ENCODE measurements at places on chromosomes 3 and 15.

GRCh38 chr3:171260899-171261298 lies 199.3 kb downstream of the TNIK start:
- DNase-seq: no peak

- DNase-seq: no peak
These were observed 47.6 kb downstream of the PSMD6 start for GRCh38 chr3:63975723-63976122.

- no peak for DNase-seq
These were observed 110.4 kb upstream of the RORA start for GRCh38 chr15:61339516-61339915.

GRCh38 chr3:1091286-1091685 lies 1.5 kb upstream of the CNTN6 start:
- no peak for DNase-seq

DNA sequence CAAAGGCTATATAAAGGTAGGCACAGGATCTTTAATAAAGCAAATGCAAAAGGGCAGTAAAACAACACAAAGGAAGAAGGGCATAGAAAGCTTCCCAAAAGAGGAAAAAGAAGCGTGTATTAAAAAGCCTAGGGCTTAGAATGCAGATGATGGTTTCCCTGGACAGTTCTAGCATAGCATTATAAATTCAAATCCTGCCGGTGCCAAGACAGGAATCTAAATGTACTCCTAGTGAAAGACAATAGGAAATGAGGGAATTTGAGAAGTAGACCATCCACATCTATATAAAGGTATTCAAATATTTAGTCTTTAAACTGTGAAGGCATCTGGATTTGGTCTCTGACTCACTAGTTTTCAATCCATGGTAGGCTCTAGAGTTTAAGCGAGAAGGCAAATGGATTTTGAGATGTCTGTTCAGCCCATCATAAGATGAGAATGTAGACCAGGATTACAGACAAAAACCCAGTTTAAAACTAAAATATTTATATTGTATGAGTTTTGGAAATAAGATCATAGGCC lies 431.8 kb downstream of the TBL1XR1 start:
- DNase-seq: no peak

DNA sequence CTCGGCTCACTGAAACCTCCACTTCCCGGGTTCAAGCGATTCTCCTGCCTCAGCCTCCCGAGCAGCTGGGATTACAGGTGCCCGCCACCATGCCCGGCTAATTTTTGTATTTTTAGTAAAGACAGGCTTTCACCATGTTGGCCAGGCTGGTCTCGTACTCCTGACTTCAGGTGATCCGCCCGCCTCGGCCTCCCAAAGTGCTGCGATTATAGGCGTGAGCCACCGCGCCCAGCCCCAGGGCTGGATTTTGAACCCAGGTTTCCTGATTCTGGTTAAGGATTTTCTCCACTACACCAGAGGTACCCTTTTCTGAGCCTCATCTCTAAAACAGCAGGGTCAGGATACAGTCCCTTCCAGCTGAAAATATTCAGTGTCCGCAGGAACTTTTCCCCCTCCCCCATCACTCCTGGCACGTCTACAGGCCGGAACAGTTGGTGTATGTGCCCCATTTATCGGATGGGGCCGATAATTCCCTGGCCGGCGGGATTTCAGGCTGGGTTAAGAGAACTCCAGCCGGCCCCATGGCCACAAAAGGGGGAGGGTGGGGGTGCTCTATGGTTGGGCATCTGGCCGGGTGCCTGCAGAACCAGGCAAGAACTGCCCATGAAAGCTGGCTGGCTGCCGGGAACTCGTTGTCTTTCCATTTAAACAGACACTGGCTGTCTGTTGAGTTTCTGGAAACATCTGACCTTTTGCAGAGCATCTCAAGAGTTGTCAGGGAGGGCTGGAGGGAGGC lies 26.8 kb upstream of the SEMA4B start:
- DNase-seq: no peak

DNA sequence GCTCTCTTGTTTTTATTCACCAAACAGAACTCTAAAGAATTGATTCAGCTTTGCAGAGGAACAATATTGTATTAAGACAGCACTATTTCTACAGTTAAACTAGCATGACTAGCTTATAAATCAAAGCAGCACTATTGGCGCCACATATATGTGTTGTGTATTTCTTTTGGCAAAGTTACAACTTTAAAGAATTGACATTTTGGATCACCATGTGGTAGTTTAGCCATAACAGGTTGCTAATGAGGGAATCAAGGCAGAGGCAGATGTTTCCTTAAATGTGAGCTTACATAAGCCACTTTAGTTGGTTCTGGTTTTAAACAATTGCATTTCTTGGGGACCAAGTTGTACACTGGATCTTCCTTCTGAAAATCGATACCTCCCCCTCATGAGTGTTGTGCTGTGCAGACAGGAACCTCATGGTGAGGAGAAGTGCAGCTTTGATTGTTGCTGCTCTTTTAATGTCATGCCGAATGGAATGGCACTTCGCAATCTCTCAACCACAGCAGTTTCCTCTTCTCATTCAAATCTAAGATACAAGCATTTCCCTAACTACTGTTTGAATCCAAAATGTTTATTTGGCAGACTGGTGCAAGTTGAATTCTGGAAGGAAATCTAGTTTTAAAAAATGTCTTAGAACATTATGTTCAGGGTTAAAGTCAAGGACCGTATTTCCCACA lies 151.2 kb downstream of the MYRIP start:
- no peak for DNase-seq

DNA sequence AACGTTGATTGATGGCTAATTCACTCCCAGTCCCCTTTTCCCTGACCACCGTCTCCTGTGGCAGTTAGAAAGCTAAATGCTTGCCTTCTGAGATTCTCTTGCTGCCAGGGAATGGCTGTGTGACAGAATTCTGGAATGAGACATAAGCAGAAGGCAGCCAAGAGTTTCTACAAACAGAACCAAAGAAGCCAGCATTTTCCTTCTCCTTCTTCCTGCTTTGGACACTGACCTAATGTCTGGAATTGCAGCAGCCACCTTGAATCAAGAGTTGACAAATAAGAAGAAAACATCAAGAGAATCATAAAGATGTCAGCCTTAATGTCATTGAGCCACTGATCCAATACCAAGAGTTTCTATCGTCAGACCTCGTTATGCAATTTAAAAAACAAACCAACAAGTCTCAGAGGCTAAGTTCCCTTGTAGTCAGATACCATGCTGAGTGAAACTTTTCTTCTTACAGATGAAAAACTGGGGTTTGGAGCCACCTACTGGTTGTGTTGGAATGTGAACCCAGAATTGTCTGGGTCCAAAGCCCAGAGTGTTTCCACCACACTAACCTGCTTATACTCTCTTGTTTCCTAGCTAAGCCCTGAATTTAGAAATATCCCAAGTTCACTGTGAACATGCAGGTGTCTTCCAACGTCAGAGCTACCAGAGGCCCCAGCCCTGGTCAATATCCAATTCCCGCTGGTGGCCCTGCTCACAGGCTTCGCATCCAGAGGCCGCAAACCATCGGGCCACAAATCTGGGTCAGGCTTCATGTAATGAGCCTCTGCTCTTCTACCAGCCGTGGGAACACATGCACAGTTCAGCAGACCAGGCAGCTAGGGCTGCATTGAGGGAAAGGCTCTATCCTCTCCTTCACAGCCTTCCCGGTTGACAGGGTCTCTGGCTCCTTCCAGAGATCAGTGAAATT lies 42.5 kb downstream of the MCF2L2 start:
- no peak for DNase-seq

DNA sequence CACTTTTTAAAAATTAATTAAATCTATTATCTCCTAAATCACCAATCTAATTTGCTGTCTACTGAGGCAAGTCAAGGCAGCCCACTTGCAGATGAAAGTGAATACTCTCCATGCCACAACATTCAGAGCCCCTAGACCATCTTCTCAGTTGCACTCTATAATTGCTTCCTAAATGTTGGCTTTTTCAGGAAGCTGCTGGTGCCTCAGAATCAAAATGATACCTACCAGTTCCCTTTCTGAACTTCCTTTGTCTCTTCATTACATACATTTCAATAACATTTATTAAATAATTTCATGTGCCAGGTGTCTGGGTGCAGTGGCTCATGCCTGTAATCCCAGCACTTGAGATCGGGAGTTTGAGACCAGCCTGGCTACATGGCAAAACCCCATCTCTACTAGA lies 124.1 kb downstream of the SERPINI1 start:
- no peak for DNase-seq

DNA sequence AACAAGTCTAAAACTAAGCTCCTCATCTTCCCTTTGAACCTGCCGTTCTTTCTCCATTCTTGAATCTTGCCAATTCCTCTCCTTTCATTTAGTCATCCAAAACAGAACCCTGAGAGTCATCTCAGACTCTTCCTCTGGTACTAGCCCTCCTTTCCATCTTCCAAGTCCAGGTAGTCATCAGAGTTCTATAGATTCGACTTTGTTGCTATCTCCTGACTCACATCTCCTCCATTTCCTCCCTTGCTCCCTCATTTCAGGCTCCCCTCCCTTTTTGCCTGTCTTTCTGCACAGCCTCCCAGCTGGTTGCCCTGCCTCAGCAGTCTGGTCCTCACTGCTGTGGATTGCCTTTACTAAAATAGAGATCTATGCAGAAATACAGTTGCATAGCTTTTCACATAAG lies 4.7 kb downstream of the ATG7 start:
- no peak for DNase-seq

DNA sequence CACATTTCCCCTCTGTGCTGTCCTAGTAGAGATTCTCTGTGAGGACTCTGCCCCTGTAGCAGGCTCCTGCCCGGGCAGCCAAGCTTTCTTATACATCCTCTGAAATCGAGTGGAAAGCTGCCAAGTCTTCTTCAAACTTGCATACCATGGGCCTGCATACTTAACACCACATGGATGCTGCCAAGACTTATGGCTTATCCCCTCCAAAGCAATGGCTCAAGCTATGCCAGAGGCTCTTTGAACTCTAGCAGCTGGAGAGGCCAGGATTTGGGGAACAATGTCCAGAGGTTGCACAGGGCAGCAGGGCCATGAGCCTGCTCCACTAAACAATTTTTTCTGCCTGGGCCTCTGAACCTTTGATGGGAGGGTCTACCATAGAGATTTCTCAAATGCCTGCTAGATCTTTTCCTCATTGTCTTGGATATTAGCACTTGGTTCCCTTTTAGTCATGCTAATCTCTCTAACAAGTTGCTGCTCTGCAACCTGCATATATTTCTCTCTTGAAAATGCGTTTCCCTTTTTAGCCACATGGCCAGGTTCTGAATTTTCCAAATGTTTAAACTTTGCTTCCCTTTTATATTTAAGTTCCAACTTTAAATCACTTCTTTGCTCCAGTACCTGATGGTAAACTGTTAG lies 6.1 kb upstream of the PLSCR4 start:
- no peak for DNase-seq

DNA sequence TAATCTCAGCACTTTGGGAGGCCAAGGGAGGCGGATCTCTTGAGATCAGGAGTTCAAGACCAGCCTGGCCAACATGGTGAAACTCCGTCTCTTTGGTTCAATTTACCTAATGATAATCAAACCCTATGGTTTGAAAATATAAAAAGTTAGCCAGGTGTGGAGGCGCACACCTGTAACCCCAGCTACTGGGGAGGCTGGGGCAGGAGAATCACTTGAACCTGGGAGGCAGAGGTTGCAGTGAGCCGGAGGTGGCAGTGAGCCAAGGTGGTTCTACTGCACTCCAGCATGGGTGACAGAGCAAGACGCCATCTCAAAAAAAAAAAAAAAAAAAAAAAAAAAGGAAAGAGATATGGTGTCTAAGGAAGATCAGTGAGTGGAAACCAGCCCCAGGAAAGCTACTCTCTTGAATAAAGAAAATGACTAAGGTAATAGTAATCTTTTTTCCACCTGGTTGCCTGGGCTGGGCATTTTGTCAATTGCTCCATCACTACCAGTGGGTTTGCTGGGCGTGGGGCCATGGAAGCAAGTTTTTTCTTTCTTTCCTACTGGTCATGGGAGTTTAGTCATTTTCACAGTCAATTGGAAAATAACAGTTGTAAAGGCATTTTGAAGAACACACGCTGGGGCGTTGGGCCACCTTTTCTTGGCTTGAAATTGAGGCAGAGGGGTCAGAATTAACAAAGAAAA lies 387.6 kb upstream of the RGMA start:
- DNase-seq: no peak

- DNase-seq: no peak
These were observed 26.1 kb upstream of the MGA start for GRCh38 chr15:41634072-41634626.

GRCh38 chr3:112948346-112948838 lies 26.5 kb downstream of the CD200R1 start:
- DNase-seq: no peak

- DNase-seq: no peak
These were observed 4.3 kb upstream of the AP4E1 start for GRCh38 chr15:50904211-50904610.

GRCh38 chr3:129278966-129279906 lies 566 bp downstream of the HMCES start:
- DNase-seq: peak; percentile 16

DNA sequence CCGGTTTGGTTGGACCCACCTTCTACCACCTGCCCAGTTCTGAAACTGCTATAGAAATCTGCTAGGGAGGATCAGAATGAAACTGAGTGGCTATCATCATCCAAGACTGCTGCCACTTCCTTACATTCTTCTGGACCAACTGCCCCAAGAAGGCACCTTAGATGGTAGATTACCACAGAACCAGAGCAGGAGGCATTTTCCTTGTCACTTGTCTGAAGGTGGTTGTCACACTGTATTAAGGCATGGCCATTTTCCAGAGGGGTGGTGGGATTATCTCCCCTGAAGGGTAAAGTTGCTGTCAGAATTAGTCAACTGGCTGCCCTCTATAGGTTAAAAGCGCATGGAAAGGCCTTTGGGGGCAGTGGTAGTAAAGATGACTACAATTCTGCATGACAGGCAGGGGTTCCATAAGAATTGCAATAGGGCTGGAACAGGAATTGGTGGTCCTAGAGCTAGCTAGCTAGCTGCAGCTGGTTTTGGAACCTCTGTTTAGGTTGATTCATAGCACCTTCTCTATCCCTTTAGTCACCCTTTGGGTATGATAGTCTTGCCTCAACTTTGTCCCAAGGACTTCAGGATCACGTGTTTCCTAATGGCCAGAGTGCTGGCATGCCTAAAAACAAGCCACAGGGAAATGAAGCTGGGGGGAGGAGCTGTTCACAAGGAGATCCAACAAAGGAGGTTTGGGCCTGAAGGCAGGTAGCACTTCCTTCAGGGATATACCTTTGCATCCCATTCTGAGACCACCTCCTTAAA lies 4.8 kb upstream of the CSPG5 start:
- no peak for DNase-seq

Measured in stimulated activated CD8-positive, alpha-beta memory T cell treated with anti-CD3 and anti-CD28 coated beads, Interleukin-4, amount 100 ng/mL, for 4 hours (primary cell).